ENCODE measurements at places on chromosomes 3 and 15.
A peak's percentile ranks its signal among the peaks of the same experiment; 100 is the strongest.

DNA sequence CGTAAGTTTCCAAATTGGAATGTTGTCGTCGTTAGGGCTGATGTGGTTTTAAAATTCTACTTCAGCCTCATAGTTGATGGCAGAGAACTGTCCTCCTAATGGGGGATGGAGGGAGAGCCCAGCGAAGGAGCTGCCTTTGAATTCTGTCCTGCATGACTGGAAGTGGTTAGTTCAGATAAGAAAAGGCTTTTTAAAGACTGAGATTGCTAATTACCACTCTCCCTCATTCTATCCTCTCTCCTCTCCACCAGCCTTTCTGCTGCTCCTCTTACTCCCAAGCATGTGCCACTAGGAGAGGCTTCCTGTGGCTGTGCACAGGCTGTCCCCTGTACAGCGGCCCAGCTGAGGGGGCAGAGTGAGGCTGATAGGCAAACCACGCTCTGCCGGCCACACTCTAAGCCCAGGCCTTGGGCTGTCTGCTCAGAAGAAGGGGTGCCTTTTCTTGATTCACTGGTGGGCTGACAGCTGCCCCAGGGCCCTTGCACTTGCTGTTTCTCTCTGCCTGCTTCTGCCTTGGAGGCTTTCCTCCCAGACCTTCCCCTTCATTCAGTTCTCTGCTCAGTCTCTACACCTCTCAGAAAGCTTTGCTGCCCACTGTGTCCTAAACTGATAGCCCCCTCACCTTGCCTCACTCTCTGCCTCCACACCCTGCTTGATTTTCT is 8.7 kb upstream of the PAQR9 start:
- no peak for DNase-seq

DNA sequence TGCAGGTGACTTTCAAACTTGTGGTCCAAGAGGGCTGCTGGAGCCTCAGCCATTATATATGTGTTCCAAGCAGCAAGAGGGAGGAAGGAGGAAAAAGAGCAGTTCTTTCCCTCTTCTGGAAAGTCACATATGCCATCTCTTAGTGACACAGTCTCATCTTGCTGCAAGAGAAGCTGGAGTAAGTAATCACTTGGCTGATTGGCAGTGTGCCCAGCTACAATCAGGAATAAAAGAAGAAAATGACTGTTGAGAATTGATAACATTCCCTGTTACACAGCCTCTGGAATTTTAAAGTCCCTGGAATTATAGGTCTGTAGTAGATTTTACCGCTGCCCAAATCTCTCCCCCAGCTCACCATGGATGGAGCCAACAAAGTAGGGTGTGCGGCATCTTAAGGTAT is 31.4 kb upstream of the LYZL4 start:
- DNase-seq = peak; percentile 45

DNA sequence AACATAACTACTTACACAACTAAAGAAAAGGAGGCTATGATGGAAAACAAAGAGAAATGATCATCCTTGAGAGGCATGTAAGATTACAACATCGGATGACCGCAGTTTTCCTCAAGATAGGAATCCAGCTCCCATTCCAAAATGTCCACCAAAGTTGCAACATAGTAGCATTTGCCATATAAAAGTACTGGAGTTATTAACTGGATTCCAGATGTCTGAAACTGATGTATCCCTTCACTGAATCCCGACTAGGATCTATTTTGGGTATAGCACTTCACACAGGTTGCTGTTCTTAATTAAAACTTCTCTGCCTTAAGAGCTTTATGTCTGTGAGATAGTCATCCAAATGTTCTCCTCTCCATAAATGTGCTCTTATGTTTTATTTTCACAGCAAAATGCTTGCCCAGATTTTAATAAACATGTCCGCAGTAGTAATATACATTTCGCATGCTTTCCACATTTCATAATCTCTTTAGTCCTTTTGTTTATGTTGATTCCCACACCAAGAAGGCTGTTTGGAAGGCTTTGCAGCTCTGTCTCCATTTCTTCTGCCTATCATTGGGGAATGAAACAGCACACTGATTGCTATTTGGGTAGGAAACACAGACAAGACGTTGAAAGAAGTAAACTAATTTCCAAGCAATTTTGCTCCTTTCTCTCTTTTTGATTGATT is 716.5 kb upstream of the CFAP20DC start:
- DNase-seq = no peak

DNA sequence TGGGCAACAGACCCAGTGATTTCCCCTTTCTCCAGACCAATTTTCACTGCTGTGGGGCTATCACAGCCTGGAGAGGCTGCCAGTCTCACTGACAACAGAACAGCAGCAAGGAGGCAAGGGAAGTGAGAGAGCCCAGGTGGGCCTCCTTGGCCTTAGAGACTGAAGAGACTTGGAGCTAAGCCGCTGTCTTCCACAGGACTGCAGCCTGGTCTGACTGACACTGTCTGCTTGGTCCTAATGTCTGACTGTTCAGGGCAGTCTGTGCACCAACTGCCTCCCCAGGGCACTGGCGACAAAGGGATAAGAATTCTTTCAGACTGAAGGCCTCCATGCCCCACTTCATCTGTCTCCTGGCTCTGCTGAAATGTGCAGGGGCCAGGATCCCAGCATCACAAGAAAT is 11.5 kb downstream of the POMGNT2 start:
- no peak for DNase-seq

GRCh38 chr3:143979813-143980212 is 8.2 kb downstream of the DIPK2A start:
- no peak for DNase-seq

GRCh38 chr3:152243301-152243711 is 25.4 kb upstream of the MBNL1 start:
- DNase-seq = no peak

DNA sequence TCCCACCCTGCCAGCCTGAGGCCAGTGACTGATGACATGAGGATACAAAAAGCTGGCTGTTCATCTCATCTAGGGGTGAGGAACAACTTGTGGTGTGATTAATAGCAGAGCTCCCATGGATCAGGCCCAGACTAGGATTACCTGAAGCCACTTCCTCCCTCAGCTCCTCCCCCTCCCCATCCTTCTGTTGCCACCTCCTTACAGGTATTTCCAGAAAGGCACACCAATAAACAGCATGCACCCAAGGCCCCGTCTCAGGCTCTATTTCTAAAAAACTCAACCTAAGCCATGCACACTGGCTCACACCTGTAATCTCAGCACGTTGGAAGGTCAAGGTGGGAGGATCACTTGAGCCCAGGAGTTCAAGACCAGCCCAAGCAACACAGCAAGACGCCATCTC is 54.1 kb downstream of the SRGAP3 start:
- DNase-seq = peak; percentile 22

- DNase-seq = peak; percentile 52
Measured at GRCh38 chr3:68893600-68894239, 38.6 kb downstream of the TAFA4 start.

- peak; percentile 59 for DNase-seq
Measured at GRCh38 chr15:75723847-75724660, 11.4 kb upstream of the CSPG4 start.

DNA sequence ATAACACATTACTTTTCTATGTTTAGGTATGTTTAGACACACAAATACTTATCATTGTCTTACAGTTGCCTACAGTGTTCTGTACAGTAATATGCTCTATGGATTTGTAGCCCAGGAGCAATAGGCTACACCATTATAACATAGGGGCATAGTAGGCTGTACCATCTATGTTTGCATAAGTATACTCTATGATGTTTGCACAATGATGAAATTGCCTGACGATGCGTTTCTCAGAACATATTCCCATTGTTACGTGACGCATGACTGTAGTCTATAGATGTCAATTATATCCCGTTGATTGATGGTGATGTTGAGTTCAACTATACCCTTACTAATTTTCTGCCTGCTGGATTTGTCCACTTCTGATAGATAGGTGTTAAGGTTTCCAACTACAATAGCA is 139.4 kb upstream of the PFN2 start:
- peak; percentile 94 for DNase-seq

DNA sequence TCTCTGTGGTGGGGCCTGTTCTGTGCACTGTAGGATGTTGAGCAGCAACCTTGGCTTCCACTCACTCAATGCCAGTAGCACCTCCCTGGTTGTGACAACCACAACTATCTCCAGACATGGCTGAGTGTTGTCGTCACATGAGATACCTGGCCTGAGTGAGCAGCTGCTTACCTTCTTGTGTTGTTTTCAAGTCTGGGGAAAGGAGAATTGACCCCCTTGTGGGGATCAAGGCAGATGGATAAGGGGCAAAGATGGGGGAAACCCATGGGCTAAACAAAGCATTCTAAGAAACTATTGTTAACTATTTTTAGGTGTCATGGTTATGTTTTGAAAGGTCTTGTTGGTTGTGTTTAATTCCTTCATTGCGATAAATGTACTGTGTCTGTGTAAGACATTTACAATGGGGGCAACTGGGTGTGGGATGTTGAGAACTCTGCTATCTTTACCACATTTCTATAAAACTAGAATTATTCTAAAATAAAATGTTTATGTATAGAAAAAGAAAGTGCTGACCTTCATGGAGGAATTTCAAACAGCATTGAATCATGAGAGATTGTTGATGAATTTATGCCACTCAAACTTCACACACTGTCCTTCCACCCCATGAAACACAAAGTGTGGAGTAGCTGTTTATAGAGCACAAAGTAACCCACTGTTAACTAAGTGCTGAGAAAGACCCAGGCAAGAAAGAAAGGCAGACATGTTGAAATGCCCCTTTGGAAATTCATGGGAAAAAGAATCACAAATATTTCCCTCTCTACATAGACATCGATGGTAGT is 48.4 kb upstream of the SPTSSB start:
- no peak for DNase-seq

- DNase-seq = peak; percentile 41
Measured at GRCh38 chr3:195043607-195044339, 227.2 kb downstream of the XXYLT1 start.

DNA sequence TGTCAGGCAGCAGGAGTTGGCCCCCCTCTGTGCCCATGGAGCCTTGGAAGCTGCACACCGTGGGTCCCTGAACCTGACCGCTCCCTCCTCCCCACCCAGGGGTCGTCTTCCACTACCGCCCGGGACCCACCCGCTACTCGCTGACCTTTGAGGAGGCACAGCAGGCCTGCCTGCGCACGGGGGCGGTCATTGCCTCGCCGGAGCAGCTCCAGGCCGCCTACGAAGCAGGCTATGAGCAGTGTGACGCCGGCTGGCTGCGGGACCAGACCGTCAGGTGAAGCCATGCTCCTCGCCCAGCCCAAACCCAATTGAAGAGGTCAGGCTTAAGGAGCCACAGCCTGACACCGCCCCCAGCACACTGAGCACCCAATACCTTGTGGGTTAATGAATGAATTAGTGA is 43.9 kb downstream of the ACAN start:
- no peak for DNase-seq

DNA sequence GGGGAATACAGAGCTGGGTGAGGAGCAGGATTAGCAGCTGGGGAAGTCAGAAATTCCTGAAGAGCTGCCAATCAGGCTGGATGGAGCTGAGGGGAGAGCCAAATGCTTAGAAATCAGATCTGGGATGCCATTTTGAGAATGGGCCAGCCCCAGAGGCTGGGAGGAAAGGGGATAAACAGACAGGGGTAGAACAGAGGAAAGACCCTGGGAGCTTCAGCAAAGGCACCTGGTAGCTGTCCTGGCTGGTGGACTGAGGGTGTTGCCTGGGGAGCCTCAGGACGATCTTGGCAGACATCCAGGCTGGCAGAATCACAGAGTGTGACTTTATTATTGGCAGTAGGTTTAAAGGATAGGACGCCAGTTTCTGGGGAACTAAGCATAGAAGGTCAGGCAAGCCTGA is 97.8 kb downstream of the SQOR start:
- DNase-seq = peak; percentile 86

GRCh38 chr15:29601811-29602210 is 220.5 kb downstream of the TJP1 start:
- DNase-seq = peak; percentile 32

DNA sequence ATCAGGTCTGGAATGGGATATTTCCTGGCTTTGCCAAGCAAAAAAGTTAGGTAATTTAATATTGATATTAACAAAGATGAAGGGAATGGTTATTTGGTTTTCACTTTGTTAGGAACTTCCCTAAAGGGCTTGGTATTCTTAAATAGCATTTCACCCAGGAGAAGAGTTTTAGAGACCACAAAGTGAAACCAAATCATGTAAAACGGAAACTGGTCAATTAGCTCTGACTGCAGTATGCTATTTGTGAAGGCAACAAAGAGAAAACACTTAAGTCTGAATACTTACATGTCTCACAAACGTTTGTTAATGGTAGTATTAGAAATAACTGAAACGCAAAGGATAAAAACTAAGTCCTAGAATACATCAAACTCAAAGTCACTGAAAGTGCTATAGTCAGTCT is 32.4 kb upstream of the SETMAR start:
- no peak for DNase-seq

DNA sequence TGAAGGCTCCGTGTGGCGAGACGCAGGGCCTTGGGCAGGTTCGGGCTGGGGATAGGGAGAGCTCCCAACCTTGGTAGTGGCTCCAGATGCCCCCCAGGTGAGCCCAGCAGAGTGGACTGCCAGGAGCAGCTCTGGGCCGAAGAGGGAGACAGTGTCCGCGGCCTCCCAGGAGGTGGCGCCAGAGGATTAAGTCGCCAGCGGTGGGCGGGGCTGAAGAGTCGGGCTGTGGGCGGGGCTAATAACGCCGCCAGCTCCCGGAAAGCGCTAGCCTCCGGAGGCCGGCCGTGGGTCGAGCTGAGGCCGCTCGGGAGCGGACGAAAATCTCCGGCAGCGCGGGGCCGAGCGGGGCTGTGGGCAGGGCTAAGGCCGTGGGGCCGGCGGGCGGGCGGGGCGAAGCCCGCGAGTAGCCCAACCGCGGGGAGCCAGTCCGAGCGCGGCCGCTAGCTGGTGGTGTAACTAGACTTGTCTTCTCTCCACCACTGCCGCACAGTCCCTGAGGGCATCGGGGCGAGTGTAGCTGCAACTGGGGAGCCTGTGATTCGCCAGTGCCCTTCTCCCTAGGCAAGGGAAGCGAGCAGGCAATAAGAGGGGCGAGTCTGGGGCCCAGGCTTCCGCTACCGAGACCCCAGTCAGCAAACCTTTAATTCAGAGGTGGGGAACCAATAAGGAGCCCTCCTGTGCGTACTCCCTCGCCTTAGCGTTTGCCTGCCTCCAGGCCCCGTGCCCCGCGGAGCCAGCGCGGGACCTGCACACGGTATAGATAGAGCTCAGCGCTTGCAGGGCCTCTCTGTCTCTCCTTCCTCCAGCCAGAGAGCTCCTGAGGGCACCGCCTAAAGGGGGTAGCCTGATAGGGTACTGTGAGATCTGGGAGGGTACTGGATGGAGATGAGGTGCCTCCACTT is 14.4 kb upstream of the BSN start:
- peak; percentile 93 for DNase-seq

- no peak for DNase-seq
Measured at GRCh38 chr3:129587566-129588210, 18.8 kb downstream of the PLXND1 start.

DNA sequence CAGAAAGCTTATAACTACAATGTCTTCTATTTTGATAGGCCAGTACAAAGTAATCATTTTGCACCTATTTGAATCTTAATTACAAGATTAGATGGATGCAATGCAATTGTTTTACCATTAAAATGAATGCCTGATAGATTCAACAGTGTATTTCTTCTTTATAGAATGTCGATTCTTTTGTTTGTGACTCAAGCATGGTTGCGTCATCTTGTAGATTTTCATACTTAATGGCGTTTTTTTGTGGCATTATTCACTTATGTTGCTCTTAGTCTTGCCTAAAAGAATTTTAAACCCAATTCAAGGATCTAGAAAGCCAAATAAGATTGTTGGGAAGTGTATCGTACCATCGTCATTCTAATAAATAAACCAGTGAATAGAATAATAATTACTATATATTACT is 21.4 kb downstream of the ZBTB38 start:
- peak; percentile 22 for DNase-seq
